ENCODE measurements at places on chromosomes 7 and 10.

GRCh38 chr7:149544028-149544427 lies 46.4 kb upstream of the ZNF746 start:
- no peak for DNase-seq

GRCh38 chr7:97004247-97005182 lies 838 bp upstream of the DLX6 start:
- DNase-seq: no peak

GRCh38 chr10:82817676-82818422 lies 942.9 kb downstream of the NRG3 start:
- no peak for DNase-seq

GRCh38 chr10:80421050-80421706 lies 12.8 kb downstream of the PRXL2A start:
- no peak for DNase-seq

GRCh38 chr7:7516156-7516555 lies 19.5 kb downstream of the COL28A1 start:
- DNase-seq: no peak

DNA sequence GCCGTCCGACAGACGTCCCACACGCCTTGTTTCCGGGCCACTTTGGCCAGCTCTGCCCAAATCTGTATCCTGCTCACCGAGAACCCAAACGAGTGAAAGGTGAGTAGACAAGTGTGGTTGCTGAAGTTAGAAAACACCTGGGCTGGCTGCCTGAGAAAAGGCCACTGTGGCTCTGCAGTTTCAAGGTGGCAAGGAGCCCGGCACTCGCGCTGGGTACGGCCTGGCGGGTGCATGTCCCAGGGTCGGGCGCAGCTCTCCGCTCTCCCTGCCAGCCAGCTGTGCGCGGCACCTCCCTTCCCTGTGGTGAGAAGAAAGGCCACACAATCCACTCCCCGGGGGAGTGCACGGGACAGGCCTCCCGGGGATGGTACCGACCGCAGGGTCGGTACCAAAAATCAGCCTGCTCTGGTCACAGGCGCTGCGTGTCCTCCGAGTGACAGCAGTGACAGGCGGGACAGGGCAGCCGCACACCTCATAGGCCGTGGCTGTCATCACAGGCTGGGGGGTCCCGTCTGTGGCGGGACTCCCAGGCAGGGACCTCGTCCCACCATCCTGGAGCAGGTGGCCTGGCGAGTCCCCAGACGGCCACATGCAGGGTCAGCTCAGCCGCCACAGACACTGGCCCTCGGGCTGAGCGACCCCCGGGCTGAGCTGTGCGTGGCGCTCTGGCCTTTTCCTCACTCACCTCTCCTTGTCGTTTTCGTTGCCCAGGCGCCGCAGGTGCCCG lies 22.8 kb downstream of the CFAP46 start:
- DNase-seq: no peak

DNA sequence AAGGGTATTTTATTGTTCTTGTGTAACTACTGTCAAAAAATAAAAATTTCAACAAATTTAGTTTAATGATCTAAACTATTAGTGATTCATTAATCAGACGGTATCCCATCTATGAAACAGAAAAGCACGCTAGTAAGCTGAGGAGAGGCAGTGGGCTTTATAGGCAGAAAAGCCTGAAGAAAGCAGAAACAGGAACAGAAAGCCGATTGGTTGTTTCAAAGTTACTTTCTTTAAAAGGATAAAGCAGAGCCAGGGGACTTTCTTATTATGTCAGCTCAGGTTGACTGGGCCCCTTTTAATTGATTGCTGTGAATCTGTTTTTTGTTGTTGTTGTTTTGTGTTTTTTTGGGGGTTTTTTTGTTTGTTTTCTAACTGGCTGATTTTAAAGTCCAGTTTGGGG lies 105.5 kb downstream of the TES start:
- DNase-seq: no peak

GRCh38 chr10:97911217-97911616 lies 61.6 kb downstream of the GOLGA7B start:
- no peak for DNase-seq

DNA sequence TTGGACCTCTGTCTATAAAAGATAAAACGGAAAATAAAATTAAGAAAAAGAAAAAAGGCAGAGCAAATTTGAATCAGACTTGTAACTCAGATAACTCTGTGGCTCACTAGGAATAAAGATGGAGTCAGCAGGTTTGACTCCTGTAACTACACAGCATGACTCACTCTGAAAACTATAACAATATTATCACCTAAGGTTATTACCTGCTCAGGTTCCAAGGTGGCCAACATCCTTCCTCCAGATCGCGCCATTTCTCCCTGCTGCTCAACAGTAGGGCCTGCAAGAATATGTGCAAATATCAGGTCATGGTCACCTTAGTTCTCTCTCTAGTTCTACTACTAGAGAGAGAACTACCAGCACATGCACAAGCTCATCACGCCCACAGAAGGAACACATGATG lies 30.0 kb downstream of the ALDH18A1 start:
- DNase-seq: no peak

DNA sequence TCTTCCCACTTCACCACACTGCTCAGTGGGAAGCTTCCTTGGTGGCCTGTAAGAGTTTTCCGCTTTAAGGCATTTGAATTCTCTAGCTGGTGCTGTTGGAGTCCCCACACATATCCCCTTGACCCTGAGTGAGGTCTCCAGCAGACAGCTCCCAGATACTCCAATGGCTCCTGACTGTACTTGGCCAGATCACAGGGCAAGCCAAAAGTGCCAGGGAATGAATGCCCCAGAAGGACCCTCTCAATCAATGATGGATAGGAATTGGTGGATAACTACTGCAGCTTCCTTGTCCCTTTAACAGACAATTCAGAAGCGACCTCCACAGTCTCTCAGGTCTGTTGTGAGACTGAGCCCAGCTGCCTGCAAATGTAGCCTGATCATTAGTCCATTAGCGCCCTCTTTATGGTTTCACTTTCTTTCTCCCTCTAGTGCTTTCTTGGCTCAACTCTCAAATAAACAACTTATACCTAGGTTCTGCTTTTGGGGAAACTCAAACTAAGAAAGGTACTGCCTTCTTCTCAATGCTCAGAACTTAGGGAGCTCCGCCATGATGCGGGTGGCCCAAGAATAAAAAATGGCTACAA lies 283.0 kb downstream of the TCF7L2 start:
- no peak for DNase-seq

- no peak for DNase-seq
Measured at GRCh38 chr7:27345164-27345887, 102.7 kb downstream of the EVX1 start.

DNA sequence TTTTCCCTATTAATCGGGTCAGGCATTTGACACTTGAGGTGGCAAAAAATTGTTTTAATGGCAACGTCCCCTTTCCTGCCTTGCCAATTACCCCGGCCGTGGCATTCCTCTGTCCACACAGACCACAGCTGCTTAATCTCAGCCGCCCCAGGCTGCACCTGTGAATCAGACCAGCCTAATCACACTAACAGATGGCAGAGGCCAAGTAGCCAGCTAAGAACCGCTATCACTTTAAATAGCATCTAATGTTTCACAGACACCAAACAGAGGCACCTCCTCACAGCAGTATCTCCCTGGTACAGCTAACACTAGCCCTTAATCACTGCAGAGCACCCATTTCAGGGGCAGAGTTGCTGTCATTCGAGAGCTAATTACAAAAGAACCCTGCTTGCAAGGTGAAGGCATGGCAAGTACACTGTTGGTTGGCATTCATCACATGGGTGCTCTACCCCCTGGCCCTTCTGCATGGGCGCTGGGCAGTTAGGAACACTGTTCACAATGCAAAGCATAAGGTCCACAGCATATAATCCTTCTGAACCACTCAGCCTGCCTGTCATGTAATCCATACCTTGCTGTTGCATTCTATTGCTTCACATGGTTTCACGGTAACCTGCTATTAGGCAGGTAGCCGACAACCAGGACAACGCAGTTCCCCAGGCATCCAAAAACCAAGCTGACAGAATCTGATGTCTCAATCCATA lies 38.8 kb downstream of the FGFR2 start:
- DNase-seq: no peak

DNA sequence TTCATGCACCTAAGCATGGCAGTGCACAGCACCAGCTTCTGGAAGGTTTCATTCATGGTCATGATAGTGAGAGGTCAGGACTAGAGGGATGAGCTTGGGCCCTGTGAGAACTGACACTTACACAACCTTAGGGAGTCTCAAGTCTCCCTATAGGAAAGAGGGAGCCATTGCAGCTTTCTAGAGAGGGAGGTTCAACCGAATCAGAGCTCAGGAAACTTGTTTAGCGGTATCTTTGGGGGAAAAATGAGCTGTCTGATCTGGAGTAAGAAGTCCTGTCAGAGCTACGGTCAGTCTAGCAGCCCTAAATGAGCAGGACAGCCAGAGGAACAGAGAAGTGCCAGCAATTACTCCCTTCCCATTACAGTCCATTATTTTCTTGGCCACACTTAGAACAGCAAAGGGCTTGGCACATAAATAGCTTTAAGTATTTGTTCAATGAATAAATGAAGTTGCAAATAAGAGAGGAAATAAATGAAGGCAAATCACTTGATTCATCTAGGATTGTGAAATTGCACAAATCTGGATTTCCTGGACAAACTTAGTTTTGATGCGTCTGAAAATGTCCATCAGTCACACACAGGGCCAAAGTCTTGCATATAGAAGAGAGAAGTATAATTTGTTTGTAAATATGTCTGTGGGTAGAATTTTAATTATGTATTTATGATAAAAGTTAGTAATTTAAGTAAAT lies 262.0 kb downstream of the GLI3 start:
- DNase-seq: no peak

DNA sequence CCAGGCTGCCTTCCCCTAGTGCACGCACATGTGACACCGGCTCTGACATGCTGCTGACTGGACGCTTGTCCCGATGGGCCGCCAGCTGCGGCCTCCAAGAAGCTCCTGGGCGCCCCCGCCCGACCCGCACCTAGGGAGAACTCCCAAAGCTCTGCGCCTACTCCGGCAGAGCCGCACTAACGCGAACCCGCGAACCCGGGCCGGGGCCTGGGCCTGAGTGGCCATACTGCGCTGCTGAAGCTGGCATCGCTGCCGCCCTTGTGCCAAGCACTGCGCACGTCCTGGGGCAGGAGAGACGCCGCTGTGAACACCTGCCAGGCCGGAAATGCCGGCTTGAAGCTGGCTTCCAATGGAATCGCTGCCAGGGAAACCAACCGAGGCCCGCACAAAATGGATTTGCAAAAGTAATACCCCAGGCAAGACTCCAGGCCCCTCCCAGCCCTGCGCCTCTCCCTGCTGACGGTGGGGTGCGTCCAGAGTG lies 85.1 kb downstream of the WASHC2A start:
- DNase-seq: no peak

DNA sequence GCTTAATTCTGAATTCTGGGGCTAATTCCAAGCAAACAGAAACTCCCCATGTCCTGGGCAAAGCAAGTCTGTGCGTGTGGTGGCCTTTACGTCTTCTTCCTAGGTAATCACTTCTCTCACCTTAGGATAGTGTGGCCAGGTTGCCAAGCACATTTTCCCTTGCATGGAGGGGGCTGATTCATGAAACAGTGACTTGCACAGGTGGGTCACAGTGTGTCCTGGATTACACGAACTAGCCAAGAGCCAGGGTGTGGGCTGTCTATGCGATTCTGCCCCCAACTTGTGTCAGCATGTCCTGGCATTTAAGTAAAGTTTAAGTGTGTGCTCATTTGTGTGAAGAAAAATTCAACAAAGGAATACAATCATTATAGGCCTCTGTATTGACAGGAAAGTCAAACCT lies 18.5 kb upstream of the SEM1 start:
- no peak for DNase-seq

DNA sequence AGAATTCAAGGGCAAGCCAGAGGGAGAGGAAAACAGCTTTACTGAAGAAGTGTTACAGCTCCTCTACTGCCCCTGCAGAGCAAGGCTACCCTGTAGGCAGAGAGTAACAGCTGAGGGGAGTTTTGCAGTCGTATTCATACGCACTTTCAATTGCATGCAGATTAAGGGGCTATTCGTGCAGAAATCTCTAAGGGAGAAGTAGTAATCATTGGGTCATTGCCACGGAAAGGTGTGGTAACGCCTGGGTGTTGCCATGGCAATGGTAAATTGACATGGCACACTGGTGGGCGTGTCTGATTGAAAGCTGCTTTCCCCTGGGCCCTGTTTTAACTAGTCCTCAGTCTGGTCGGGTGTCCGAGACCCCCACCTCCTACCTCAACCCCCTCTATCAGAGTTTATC lies 227.2 kb downstream of the NSUN6 start:
- no peak for DNase-seq

- no peak for DNase-seq
Measured at GRCh38 chr7:36171503-36171902, 18.4 kb downstream of the EEPD1 start.

GRCh38 chr7:64878684-64879083 lies 24.4 kb upstream of the ZNF273 start:
- no peak for DNase-seq

Measured in activated T-cell treated with anti-CD3 and anti-CD28 coated beads for 1 hour (primary cell).